ENCODE measurements at places on chromosomes 1 and 21.

GRCh38 chr1:111399792-111400610 lies 27.5 kb downstream of the OVGP1 start:
- no peak for DNase-seq

GRCh38 chr1:13931226-13931625 lies 231.2 kb downstream of the PRDM2 start:
- DNase-seq = no peak

DNA sequence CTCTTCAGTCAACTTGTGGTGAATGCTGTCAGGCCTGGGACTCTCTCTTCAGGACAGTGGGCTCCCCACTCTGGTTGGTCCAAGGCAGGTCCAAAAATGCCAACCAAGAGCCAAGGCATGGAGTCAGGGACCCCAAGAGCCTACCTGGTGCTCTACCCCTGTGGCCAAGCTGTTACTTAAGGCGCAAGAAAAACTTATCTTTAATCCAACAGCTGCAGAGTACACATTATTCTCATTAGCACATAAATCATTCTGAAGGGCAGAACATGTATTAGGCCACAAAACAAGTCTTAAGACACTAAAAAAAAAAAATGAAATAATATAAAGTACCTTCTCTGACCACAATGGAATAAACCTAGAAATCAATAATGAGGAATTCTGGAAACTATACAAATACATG lies 65.7 kb downstream of the FAF1 start:
- DNase-seq = no peak

DNA sequence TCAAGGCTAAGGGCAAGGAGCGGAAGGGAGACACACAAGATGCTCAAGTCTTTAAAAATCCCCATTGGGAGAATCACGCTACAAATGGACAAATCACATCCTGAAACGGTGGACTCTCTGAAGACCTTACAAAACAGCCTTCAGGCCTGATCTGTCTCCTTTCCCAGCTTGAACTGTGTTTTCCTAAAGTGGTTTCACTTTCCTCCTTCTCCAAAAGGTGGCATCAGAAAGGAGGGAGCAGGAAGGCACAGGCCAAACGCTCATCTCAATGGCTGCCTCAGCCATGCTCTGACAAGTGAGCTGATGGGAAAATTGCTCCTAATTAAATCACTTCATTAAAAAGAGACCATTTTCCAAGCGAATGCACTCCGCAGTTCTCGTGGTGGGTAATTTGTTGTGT lies 47.7 kb downstream of the UTP25 start:
- DNase-seq = no peak

DNA sequence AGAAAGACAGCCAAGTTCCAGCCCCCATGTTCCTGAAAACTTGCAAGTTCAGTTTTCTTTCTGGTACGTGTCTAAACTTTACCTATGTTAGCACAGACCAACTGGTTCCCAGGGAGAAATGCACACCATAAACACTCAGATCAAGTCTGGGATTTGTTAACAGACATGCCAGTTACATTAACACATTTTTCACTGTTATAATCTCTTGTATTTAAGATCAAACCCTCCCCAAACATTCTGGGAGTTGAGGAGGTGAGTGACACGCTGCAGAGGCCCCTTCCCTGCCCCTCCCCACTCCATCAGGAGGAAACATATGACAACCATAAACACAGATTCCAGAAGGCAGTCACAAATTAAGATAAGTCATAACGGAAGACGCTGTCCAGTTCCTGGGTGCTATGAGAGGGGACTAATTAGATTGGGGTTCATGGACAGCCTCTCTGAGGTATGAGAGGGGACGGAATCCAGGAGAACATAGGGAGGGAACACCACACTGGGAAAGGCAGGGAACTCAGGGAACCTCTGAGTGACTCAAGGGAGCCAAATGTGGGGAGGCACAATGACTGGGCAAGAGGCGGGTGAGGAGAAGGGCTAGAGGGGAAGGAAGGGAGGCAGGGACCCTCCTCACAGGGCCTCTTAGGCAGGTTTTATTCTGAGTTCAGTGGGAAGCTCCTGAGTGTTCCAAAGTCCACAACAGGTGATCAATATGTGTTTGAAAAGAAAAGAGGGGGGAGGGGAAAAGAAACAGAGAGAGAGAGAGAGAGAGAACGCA lies 25.0 kb downstream of the DUSP10 start:
- DNase-seq = no peak

DNA sequence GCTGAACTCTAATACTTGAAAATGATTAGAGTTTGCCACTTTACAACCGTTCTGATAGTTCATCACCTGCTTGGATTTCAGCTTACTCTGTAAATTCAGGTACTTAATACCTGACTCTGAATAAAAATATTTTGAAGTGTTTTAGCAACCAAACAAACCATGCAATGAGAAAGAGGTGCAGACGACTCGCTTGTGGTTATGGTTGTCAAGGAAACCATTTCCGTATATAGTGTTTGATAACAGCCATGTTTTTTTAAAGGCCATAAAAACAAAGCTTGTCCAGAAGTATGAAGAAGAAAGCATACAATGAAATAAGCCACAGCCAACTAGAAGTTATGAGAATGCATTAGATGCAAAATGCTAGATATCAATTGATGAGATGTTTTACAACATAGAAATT lies 167.2 kb upstream of the HMCN1 start:
- peak; percentile 44 for DNase-seq

GRCh38 chr1:93427656-93428055 lies 20.3 kb upstream of the FNBP1L start:
- no peak for DNase-seq

GRCh38 chr1:25689686-25690381 lies 73.2 kb downstream of the MAN1C1 start:
- DNase-seq = no peak

GRCh38 chr21:35906586-35906985 lies 153.7 kb downstream of the SETD4 start:
- DNase-seq = no peak

GRCh38 chr21:17512253-17513213 lies at the start of gene CXADR:
CXADR (plus strand) TSS chr21:17513043; CDS start chr21:17513130, 87 bp downstream.
- no peak for DNase-seq

GRCh38 chr1:22329148-22329515 lies 122.5 kb upstream of the ZBTB40 start:
- DNase-seq = no peak

DNA sequence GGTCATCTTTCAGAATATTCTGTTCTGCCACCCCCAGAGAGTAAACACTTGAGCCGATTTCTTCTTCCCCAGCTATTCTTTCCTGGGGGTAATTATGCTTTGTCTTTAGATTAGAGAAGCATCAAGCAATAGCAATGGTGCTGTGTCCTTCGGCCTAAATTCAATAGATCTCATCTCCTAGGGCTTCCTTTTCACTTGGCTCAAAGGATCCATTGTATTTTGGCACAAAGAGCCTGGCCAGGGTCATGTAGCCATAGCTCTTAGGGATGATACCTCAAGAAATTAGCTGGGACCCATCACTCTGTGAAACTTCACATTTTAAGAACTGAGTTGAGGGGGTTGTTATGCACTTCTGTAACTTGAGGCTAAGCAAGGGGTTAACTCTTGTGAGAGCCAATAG lies 27.0 kb downstream of the MRPS6 start:
- DNase-seq = no peak

Data from GOT3 (cell line).